ENCODE measurements at places on chromosomes 4 and X.

- DNase-seq = no peak
Measured at GRCh38 chrX:149531599-149531998, 9.2 kb upstream of the EOLA1 start.

DNA sequence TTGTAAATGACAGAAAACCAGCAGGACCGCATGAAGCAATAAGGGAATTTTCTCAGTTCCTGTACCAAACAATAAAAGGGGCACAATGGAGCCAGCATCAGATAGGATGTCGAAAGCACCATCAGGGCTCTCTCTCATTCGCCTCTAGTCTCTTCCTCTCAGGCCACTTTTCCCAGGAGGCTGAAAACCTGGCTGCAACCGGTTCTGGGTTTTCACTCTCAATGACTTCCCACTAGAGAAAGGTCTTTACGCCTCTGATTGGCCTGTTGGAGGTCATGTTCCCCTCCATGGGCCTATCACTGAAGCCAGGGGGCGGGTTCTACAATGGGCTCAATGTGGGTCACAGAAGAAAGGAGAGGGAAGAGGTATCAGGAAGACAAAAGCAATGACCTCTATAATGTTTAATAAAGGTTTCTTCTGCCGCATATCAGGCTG, 29.3 kb downstream of the ZNF827 start:
- DNase-seq = peak; percentile 30

GRCh38 chr4:85457752-85458467, 17.0 kb upstream of the ARHGAP24 start:
- no peak for DNase-seq

DNA sequence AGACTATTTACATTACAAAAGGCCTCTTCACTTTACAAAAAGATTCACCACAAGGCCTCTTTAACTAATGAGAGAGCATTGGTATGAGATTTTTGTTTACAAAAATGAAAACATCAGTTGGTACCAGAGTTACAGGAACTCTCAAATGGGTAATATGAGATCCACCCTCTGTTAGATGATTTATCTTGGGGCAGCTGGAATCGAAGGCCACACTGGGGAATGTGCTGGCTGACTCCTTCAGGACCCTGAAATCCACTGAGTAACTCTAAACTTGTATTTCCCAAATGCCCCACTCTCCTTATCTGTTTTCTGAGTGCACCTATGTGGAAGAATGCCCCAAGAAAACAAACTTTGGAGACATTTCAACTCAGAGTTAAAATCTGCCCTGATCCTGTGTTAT, 232.9 kb upstream of the F9 start:
- no peak for DNase-seq

DNA sequence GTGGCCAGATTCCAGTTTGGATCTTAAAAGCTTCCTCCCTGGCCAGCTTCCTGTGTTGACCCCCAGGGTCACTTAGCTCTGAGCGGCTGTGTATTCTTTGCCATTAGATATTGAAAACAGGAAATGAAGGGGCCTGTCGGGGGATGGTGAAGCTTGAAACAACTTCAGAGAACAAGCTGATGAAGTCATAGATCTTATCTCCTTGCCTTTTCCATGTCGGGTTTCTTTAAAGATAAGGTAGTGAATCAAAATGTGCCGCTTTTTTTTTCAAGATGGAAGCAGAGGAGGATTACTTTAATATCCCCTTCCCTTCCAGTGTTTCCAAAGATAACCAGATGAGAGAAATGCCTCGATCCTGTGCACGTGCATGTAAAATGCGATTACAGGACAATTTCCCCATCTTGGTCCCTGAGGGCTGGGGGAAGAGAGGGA, 508.5 kb downstream of the MID1IP1 start:
- no peak for DNase-seq

DNA sequence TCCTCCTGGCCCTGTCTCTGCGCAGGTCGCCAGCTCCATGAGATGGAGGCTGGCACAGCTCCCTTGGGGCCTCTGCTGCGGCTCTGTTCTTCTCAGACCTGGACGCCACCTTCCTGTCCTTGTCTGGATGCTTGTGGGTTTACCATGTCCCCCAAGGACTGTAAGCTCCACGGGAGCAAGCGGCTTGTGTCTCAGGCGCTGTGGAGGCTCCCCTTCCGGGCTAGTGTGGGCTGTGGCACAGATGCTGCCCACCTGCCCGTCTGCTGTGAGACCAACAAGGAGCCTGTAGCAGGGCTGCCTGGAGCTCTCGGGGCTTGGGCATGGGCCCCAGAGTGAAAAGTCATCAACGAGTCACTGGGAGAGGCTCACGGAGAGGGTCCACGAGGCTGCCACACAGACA, 25.2 kb downstream of the NAT8L start:
- no peak for DNase-seq

- no peak for DNase-seq
Measured at GRCh38 chrX:38860106-38861013, 59.1 kb downstream of the MID1IP1 start.

DNA sequence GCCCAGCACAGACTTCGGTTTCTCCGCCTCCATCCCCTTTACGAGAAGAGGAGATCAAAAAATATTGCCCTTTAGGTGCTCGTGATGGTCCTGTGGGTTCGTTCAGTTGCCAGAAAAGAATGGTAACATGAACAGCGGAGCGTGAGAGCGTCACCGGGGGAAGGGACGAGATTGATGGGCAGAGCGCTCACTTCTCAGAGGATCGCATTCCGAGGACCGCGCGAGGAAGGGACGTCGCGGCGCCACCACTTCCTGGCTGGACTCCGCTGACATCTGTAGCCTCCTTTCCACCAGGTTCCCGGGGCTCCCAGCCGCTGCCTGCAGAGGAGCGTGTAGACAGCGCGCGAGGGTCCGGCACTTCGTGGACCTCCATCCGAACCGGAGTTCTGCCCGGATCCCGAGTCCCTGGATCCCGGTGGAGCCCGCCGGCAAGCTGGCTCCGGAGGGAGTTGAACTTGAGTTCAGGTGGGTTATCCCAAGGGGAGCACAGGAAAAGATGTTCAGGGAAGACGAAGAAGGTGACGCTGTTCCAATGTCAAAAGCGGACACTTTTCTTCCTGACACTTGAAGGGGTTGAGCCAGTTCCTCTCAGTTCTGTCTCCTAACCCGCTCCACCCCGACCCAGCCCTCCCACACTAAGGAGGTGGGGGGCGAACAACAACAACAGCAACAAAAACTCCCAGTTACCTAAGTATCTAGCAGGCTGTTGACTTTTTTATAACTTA, 484 bp downstream of the GALNTL6 start:
- no peak for DNase-seq

DNA sequence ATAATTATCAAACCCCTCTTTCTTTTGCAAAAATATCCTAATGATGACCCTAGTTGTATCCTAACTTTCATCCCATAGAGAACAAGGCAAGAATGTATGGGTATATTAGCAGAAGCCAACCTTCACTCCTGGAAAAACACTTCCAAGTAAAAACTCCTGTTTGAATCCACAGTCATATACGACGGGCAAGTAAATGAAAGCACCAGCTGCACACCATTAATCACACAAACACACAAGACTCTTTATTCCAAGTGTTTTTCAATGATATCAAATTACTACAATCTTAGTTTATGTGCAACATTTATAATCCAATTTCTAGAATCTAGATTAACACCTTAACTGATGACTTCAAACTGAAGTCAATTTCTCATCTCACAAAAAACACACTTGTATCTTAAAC, 22.9 kb downstream of the ACSL4 start:
- no peak for DNase-seq

DNA sequence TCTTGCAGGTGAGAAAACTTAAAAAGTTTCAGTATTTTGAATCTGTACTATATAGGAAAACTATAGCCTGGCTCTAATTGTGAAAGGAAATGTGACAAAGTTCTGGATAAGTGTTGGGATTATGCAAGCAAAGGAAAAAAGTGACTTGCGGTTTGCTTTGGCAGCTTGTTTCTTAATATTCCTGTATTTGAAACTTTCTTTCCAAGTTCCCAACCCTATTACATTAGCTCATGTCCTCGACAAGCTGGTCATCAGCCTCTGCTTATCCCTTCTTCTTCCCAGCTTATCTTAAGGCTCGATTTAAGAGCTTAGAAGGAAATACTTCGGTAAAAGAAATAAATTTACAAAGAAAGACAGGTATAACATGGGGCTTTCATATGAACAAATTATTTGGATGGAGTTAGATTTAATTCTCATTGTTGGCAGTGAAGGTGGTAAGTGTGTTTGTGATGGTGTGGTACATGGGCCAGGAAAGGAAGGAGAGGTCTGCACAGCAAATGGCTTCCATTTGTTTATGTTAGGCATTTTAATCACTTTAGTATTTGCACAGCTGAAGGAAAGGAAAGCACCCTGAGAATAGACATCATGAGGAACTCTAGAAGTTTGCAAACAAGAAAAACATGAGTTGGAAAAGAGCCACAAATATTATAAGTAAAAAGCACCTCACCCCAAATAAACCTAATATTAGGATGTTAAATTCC, 5.1 kb upstream of the MYOZ2 start:
- peak; percentile 91 for DNase-seq

DNA sequence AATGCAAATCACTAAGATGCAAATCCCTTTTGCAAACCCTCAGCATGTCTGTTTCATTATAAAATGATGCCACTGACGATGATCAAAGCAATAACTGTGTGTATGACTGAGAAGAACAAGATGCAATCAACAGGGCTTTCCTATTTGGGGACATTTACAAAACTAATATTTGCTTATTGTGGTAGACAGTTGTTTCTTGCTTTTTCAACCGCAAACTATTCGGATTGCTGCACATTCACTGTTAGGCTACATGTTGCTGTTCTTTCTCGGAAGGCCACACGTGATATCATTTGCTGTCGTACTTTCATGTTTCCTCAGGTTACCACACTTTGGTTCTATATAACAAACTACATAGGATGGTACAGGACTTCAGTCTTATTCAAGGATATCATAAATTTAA, 49.8 kb downstream of the NPY5R start:
- DNase-seq = no peak

DNA sequence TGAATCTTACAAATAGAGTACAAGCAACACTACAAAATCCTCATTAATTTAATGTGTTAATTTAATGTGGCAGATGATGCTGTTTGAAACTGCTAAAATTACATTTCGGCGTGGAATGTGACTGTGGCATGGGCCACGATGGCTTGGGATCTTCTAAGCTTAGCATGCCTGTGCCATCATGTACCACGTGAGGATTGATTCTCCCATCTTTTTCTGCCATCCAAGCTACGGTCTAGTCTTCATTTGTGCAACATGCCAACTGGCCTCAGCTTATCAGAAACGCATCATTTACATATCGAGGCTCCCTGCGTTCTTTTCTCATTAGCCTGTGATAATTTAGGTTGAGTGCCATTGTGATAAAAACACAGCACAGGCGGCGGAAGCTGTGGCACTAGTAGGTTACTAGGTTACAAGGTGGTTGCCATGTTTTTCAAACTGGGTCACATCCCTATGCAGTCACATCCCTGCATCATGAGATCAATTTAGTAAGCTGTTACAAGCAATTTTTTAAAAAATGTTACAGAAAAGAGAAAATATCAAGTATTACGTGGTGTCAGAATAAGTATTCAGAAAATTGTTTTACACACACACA, 189.9 kb upstream of the RBPJ start:
- DNase-seq = no peak

GRCh38 chr4:101315786-101316185, 31.5 kb downstream of the PPP3CA start:
- DNase-seq = no peak

- peak; percentile 27 for DNase-seq
Measured at GRCh38 chr4:7778510-7779431, 160.9 kb downstream of the AFAP1 start.

DNA sequence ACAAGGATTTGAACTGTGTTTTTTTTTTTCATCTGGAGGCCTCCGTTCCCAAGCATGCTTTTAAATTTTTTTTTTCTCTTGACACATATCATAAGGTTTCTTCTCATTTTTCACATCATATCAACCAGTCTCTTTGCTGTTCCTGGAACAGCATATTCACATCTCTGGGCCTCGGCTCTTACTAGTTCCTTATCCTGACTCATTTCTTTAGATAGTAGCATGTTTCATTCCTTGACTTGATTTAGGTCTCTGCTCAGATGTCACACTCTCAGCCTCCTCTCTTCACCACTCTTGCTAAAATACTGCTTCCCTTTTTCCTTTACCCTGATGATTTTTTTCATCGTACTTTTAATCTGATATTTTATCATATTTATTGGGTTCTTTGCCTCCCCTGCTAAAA, 976.4 kb upstream of the FTHL17 start:
- no peak for DNase-seq

GRCh38 chrX:142156567-142156966, 48.5 kb downstream of the MAGEC2 start:
- no peak for DNase-seq

- DNase-seq = no peak
Measured at GRCh38 chr4:72118017-72118416, 86.2 kb downstream of the NPFFR2 start.

GRCh38 chrX:42362219-42362618, 415.7 kb downstream of the PPP1R2C start:
- DNase-seq = no peak

GRCh38 chr4:17726911-17727310, 54.5 kb downstream of the FAM184B start:
- no peak for DNase-seq

DNA sequence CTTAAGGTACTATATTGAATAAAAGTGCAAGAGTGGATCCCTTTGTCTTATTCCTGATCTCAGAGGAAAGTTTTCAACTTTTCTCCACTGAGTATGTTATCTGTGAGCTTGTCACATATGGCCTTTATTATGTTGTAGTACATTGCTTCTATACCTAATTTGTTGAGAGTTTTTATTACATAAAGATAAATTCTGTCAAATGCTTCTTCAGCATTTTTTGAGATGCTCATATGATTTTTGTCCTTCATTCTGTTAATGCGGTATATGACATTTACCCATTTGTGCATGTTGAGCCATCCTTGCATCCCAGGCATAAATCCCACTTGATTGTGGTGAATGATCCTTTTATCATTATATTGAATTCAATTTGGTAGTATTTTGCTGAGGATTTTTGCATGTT, 11.0 kb downstream of the SLC25A31 start:
- no peak for DNase-seq

DNA sequence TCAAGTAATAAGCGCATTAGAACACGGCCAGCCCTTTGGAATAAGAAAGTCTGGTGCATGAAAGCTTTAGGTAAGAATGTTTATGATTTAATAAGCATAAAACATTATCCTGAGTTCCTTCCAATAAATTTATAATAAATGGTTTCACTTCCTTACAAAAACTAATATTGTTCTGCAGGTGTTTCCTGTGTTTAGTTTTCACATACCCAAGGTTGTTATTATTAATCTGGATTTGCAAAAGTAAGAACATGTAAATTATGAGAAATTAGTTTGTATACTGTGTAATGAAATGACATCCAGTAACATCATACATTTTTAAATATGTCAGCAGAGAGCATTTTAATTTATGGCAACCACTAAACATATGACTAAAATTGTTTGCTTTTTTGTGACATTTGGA, 72.1 kb downstream of the BANK1 start:
- no peak for DNase-seq

GRCh38 chr4:77432717-77433417, 172.8 kb upstream of the CXCL13 start:
- DNase-seq = no peak

GRCh38 chr4:78689261-78689660, 86.9 kb upstream of the BMP2K start:
- peak; percentile 33 for DNase-seq
